ENCODE measurements at places on chromosomes 2 and 18.

- no peak for DNase-seq
These were observed 41.6 kb downstream of the FN1 start for GRCh38 chr2:215394102-215394805.

DNA sequence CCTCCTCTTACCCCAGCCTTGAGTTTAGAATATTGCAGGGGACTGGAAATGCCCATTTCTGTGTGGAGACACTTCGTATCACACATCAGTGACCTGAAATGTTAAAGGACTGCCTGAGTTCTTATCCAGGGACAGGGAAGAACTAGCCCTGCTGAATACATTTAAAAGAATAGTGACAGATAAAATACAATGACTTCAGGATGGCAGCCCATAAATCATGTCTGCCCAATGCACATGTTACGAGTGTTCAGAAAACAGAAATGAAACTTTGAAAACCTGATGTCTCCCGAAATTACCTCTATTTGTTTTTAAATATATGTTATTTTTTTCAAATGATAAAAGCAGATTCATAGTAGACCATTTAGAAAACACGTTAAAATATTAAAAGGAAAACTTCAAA, 22.3 kb upstream of the RAB12 start:
- DNase-seq = no peak

DNA sequence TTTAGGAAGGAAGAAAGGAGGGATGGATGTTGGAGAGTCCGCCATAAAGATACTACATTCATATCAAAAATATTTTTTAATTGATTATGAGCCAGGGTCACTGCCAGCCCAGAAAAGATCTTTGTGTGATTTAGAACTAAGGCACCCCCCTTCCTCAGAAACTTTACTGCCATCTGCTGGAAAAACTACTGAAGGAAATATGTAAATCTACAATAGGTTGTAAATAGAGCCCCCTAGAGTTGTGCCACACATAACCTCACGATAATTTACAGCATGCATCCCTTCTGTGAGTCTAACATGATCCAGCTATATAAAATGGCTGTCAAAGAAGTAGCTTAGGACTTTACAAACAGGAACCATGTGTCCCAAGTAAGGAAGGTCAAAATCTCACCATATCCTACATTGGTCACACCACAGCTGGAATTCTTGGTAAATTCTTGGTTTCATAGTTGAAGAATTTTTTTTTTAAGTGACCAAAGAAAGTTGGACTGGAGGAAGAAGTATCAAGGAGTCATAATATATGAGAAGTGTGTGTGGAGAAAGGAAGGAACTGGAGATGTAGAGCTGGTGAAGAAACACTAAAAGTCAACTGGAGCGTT, 152.5 kb downstream of the CYP26B1 start:
- no peak for DNase-seq

GRCh38 chr2:27664622-27665363, 1.1 kb downstream of the SLC4A1AP start:
- DNase-seq = no peak

DNA sequence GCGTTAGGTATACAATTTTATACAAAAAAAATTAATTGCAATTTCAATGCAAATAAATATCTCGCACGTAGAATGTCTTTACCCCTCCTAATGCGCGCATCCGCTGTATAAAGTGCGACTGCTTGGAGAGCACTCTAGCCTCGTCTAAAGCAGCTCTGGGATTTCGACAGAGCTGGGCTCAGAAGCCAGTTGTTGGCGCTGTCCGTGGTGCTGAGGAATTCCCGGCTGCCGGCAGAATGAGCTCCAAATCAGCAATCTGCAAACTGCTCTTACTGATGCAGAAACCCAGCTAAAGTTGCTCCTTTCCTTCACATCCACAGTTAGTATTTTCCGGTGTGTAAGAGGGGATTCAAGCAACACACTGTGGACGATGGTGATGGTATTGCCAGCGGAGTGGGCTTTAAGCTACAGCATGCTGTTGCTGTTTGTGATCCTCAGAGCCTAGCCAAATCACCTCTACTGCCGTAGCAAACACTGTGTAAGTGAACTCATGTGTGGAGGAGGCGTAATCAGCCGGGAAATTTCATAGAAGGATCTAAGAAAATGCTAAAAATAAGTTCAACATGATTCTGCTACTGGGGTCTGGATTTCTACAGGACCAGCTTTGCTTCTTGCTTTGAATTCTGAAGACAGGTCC, at the start of gene VWC2L:
Gene VWC2L, plus strand, starts transcription at position 137 of the 637 bp plus-strand sequence. CDS start 3,140 bp downstream, outside the sequence.
- peak; percentile 26 for DNase-seq

- DNase-seq = no peak
These were observed 135.7 kb upstream of the EPC2 start for GRCh38 chr2:148508878-148509287.

DNA sequence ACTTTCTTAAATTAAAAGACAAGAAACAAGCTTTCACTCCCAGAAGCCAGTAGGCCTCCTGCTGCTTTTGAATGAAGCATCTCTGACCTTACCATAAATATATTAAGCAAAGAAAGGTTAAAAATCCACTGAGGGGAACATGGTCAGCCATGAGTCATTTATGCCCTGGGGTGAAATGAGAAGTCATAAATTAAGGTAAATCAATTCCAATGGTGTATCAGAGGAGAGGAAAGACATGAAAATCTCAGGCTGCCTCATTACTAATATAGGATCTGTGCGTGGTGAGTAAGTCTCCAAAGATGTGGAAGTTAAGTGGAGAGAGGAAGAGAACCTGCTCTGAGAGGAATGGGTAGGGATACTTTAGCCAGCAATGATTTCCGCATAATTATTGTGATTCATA, 292.3 kb upstream of the CHAC2 start:
- DNase-seq = no peak

- DNase-seq = no peak
These were observed 818.1 kb upstream of the SOX11 start for GRCh38 chr2:4873876-4874593.

GRCh38 chr2:9517118-9517782, 38.4 kb downstream of the ADAM17 start:
- DNase-seq = no peak

DNA sequence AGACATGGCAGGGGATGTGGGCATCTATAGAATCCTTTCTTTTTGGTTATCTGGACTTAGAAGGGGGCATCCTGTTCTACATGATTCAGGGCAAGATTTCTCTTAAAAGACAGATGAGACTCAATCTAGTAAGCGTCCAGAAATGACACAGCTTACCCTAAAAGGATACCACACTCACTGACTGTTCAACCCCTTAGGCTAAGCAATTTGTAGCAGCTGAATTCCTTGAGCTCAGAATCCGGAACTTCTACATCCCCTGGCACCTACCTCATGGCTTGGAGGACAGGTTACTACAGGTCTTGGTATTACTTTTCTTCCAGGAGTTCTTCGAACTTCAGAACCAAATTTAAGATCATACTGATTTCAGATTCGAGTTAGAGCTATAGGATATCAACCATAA, 138.4 kb downstream of the LAMA3 start:
- no peak for DNase-seq

DNA sequence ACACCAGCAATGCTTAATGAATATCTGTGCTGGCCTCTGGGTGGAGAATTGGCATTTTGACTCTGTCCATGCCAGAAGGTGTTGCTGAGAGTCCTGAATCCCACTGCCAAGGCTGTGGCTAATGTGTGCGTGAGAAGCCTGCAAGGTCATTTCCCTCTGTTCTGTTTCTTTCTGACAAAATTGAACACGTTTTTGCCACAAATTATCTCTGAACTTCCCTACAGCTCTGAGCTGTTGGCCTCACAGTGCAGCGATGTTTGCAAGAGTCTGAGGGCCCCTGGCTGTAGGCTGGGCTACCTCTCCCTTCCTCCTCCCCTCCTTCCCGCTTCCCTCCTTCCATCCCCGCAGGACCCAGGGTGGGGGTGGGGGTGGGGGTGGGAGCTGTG, 154.1 kb upstream of the HS6ST1 start:
- DNase-seq = no peak

- no peak for DNase-seq
These were observed 28.7 kb downstream of the PTCD3 start for GRCh38 chr2:86134709-86135108.

GRCh38 chr2:106147665-106148064, 46.4 kb downstream of the UXS1 start:
- DNase-seq = no peak

Data from GM20000 (cell line).